ENCODE measurements at places on chromosomes 4 and X.

- DNase-seq: peak; percentile 30
These were observed 111.3 kb upstream of the LNX1 start for GRCh38 chr4:53702334-53703266.

- no peak for DNase-seq
These were observed 34.1 kb downstream of the SETD7 start for GRCh38 chr4:139521754-139522401.

DNA sequence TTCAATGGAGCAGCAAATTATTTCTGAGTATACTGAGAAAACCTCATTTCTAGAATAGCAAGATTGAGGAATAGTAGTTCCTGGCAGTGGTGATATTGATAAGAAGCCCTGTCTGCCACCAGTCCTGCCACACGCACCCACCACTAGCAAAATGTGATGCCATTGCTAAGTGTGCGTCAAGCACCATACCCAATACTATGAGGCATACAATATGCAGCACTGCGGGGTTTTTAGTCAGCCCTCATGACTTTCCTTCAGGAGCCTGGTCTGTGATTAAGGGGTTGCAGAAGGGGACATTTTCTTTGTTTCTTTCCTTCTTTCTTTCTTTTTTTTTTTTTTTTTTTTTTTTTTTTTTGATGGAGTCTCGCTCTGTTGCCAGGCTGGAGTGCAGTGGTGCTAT lies 128.7 kb upstream of the USP38 start:
- DNase-seq: no peak

GRCh38 chr4:127660284-127660885 lies 27.6 kb downstream of the INTU start:
- DNase-seq: no peak

GRCh38 chr4:98741952-98742351 lies 83.5 kb upstream of the TSPAN5 start:
- DNase-seq: no peak

GRCh38 chr4:168831585-168831918 lies 178.5 kb downstream of the CBR4 start:
- no peak for DNase-seq

DNA sequence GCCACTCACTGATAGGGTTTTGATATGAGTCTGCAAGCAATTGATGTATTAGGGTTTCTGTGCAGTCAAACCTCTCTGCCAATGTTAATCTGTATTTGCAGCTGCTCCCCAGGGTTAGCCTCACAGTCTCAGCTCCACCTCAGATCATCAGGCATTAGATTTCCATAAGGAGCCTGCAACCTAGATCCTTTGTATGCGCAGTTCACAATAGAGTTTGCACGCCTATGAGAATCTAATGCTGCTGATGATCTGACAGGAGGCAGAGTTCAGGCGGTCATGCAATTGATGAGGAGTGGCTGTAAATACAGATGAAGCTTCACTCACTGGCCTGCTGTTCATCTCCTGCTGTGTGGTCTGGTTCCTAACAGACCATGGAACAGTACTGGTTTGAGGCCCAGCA lies 280.6 kb downstream of the PAPSS1 start:
- no peak for DNase-seq

DNA sequence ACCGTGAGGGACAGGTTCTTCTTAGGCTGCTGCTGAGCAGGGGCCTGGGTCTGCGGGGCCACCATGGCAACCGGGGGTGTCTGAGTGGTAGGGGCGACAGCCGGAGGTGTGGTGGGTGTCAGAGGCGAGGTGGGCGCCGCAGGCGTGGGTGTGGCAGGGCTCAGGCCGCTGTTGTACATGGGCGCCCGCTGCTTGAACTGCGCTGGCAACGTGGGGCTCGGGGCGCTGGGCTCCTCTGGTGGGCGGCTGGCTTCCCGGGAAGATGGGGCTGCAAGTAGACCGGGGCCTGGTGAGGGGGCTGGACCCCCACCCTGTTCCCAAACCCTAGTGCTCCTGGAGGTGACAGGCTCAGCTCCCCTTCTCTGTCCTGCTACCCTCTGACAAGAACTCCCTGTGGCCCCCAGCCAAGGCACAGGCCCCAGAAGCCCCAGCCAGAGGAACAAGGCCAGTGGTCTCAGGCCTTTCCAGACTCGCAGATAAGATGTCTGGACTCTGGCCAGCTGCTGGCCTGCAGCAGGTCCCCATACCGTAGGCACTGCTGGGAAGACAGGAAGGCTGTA lies 24.8 kb downstream of the NELFA start:
- DNase-seq: no peak

DNA sequence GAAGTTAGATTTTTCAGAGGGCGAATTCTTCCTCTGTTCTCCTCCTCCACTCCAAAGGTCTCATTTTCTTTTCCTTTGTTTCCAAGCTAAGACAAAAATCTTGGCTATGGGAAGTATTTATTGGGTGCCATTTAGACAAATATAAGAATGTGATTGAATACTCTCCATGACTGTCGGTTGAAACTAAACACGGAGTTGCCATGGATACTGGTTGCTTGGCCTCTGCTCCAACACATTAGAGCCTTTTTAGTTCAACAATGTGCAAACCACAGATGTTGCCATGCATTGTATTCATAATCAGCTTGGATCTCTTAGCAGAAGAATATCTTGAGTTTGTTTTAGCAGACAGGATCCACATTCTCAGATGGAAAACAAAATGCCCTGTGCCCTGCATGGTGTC lies 366.5 kb upstream of the LCORL start:
- no peak for DNase-seq

DNA sequence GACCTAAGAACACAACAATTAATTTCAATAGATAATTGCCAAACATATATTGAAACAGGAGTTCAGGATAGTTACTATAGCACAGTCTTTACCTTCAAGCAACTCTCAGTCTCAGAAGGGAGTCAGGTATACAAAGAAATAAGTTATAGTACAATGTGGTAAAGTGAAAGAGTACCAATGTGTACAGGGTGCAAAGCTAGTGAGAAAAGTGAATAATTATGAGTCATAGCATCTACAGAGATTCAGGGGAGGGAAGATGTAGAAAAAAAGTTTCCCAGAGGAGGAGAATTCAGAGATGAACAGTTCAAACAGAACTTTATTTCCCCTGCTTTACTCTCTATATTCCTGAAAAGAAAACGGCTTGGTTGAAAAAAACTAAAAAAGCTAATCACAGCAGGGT lies 22.7 kb upstream of the DKK2 start:
- no peak for DNase-seq

DNA sequence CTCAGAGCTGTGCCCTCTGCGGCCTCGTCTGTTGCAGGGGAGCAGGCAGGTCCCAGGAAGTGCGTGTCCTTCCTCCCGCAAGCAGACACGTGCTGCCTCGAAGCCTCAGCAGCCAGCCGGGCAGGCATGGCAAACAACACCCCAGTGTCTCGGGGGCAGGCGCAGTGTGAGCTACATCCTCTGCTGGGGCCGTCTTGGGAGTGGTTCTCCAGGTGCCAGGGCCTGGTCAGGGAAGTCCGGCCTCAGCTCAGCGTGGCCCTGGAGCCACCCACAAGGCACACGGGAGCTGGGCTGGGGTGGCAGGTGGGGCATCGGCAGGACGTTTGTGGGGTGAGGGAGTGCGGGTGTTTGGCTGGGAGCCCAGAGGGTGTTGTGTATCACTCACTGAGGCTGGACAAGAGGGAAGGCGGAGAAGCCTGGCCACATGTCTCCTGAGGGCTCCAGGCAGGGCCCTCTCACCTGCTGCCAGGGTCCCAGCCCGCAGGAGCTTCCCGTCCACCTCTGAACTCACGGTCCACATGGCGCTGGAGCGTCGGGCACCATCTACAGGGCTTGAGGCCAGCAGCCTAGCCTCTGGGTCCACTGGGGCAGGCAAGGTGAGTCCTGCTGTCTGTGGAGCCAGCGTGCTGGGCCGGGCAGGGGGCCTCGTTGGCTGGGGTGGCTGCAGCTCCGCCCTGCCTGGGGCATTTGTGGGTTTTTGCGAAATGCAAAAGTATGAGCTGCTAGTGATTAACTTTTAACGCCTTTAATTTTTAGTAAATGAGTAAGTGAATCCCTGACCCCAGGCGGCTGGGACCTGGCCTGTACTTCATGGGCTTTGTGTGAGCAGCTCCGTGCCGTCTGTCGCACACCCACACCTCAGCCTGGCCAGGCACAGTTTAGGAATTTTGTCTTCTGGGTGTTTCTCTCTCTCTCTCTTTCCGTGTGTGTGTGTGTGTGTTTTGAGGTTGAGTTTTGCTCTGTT lies 17.3 kb upstream of the UVSSA start:
- DNase-seq: no peak

- no peak for DNase-seq
These were observed 94.4 kb upstream of the ADRA2C start for GRCh38 chr4:3671571-3672464.

DNA sequence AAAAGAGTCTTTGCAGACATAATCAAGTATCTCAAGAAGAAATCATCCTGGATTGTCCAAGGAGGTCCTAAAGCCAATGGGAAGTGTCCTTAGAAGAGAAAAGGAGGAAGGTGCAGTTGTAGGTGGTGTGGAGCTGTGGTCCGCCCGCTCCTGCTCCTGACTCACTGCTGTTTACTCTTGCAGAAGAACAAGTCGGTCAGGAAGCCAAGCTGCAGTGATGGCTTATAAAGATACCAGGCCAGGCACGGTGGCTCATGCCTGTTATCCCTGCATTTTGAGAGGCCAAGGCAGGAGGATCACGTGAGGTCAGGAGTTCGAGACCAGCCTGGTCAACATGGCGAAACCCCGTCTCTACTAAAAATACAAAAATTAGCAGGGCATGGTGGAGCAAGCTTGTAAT lies 66.4 kb upstream of the ATP6AP2 start:
- no peak for DNase-seq

GRCh38 chr4:185822791-185823190 lies 10.8 kb upstream of the SORBS2 start:
- DNase-seq: no peak

- no peak for DNase-seq
These were observed 40.3 kb upstream of the GRPEL1 start for GRCh38 chr4:7108046-7108625.

GRCh38 chr4:2535376-2536192 lies 863 bp upstream of the FAM193A start:
- no peak for DNase-seq

- DNase-seq: no peak
These were observed 25.5 kb downstream of the MOB1B start for GRCh38 chr4:70927502-70928137.

DNA sequence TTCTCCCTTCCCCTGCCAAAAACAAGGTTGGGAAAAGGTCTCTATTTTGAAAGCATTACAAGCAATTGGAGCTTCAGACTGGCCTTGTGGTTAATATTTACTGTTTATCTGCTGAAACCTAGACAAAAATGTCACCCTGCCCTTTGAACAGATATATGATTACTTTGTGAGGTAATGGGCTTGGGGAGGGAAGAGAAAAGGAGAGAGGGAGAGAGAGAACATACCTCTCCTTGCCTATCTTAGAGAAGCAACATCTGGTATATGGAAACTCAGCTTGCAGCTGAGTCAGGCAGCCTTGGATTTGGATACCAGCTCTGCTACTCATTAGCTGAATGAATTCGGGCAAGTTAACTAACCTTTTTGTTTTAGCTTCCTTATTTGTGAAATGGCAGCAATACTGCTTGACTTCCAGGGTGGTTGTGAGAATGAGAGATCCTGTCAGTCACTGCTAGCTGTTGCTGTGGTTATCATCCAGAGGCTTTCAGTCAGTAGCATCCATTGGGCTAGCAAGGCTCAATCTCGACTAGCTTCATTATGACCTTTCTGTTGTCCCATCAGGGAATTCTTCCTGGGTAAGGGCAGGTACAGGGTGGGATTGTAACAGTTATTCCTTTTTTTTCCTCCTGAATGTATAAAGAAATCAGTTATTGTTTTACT lies 41.1 kb downstream of the ZFX start:
- no peak for DNase-seq

GRCh38 chrX:115709039-115709438 lies 148.1 kb downstream of the PLS3 start:
- no peak for DNase-seq

GRCh38 chr4:37758226-37758625 lies 68.3 kb upstream of the PGM2 start:
- DNase-seq: no peak

DNA sequence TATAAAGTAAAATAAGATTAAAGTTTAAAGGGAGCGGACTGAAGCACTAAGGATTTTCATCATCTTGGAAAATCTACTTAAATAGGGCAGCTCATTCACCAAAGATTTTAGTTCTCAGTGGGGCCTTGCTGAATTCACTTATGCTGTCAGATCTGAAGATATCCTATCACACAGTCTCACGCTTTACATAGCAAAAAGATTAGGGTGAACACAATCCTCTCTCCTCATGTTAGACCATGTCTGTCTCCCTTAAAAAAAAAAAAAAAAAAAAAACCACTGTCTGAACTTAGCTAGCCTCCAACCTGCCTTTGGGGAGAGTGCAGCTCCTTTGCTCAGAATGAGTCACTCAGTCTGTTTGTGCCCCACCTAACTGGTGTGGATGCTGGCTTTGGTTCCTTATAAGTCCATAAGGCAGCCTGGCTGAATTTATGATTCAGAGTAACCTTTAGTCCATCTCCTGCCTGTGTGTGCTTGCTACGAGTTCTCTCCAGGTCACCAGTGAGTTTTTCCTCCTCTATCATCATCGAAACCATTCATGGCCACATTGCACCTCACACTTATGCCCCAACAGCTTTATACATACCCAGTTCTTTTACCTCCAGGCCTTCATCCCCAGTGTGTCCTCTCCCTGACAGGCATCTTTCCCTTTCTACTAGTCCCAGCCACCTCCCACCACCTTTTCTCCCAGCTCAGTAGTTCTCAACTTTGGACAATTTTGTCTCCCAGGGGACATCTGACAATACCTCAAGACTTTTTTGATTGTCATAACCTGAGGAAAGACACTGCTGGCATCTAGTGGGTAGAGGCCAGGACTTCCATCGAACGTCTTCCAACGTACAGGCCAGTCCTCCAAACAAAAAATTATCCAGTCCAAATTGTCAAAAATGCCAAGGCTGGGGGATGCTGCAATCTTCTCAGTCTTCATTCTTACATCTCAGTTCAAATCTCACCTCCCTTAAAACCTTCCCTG lies 220.7 kb upstream of the EMCN start:
- DNase-seq: no peak

GRCh38 chr4:144757969-144758368 lies 112.0 kb downstream of the HHIP start:
- no peak for DNase-seq

DNA sequence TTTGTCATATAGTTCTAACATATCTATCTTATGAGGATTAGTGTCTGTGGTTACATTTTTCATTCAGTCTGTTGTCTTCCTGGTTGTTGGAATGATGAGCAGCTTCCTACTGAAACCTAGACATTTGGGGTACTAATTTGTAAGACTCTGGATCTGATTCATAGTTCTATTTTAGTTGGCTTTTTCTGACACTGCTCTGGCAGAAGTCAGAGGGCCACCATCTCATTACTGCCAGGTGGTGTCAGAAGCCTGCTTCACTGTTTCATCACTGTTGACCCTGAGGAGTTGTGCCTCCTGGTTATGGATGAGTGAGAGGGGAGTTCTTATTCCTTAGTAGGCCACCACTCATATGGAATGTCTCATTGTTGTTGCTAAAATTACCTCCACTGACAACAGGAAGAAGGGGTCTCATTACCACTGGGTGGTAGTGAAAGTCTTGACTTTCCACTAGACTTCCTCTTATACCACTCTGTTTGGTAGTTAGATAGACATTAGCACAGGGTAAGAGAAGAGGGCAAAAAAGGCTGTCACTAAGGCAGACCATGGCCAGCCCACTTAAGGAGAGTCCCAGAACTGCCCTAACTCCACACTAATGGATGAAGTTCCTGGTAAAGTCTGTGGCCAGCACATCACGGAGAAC lies 395.2 kb downstream of the SPOCK3 start:
- no peak for DNase-seq

All from occipital lobe (tissue), 3 donors.